ENCODE measurements at places on chromosomes 1 and 21.

- DNase-seq = no peak
Observed at GRCh38 chr21:29475329-29475728, 176.6 kb downstream of the BACH1 start.

DNA sequence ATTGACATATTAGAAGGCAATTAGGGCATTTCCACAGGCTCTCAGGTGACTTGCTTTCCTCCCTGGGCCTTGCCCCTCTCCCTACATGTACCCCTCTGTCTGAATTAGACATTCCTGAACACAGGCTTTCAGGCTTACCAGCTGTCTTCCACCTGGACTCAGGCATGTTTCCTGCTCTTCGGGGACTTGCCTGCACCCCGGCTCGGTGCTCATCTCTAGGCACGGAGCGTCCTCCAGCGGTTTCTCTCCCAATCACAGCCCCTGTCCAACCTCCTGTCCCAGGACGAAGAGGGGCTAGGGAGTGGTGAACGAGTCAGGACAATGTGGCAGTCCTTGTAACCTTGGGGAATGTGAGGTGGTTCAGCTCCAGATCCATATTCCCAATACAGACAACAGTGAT lies 4.2 kb downstream of the PROK1 start:
- no peak for DNase-seq

DNA sequence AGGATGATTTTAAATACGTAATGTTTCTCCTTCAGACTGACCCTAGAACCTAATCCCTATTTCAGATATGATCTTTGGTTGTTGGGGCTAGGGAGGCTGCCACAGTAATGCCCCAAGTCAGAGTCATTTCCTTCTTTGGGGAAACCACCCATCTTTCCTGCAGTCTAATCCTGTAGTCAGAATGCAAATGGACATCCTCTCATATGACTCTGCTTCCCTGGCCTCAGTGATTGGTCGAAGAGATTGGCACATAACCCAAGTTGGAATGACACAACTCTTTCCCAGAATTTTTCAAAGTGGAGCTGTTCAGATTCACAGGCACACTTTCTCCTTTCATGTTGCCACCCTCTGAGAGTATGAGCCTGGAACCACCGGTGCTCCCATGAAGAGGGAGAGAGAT lies 58.8 kb upstream of the ZNF644 start:
- no peak for DNase-seq

DNA sequence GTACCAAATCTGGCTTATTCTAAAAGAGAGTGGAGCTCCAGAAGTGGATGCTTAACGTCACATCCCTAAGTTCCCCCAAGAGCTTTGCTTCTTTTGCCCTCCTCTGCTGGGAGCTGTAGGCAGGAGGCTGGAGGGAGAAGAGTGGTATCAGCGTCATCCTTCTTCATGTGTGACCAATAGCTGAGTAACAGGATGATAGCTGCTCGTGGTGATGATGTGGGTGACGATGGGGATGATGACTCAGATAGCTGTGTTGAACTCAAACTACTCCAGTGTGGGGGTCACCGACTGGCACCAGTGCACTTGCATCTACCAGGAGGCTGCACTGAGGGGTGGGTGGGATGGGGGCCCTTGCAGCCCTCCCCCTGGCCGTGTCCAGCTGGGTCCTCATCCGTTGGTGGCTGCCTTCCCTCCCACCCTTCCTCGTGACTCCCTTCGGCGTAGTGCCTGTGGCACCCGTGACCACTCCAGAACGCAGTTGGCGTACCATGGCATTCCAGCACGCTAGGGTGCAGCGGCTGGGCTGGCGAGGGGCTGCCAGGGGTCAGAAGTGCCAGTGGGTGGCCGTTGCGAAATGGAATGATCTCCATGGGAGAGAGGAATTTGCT lies 1.1 kb downstream of the IGFN1 start:
- DNase-seq = no peak

DNA sequence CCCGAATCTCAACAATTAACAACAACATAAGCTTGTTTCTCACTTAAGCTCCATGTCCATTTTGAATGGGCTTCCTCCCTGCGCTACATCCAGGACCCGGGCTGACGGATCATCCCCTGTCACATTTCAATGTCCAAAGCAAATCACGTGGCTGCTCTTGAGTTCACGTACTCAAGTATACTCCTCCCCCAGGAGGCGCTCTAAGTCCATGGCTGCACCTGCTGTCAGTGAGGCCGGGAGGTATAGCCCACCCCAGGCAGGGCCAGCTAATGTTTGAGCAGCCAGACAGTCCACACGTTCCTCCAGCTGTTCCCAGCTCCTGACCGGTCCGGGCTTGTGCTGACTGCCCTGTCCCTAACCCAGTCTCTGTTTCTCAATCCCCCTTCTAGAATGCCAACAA lies 220.8 kb downstream of the SLC35F3 start:
- DNase-seq = peak; percentile 70

GRCh38 chr1:32773018-32773763 lies 44.0 kb downstream of the YARS1 start:
- peak; percentile 85 for DNase-seq

DNA sequence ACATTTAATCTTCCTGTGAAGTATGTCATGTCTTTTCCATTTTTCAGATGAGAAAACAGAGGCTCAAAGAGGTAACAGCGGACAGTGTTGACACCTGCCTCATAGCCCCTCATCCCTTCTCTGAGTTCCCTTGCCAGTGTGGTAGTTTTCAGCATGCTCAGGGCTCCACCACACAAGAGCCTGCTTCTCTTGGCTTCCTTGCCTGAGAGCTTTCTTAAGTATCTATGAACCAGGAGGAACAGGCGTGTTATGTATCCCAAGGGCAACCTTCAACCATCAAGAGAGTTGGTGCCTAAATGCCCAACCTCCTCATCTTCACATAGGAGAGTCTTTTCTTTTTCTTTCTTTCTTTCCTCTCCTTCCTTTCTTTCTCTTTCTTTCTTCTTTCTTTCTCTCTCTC lies 5.9 kb upstream of the PAFAH2 start:
- no peak for DNase-seq

GRCh38 chr1:29708796-29709703 lies 472.7 kb downstream of the PTPRU start:
- no peak for DNase-seq

DNA sequence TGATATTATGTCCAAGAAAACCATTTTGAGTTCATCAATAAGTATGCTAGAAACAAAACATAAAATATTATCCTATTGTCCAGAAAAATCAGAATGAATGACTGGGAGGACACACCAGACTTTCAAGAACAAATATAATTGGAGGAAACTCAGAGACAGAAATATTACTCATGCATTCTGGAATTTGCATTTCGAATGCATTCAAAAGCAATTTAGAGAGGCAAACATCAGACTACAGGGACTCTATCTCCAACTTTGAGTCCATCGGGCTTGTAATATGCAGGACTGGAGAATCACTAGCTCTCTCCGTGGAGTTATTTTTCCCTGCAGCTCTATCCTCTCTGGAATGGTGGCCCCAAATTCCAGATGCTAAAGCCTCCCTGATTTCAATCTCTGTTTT lies 161.8 kb downstream of the CDC42BPA start:
- no peak for DNase-seq
